Uterus (tissue), 4 donors: ENCODE measurements at places on chromosomes 7 and 10. TPM values are rescaled to one million over a fixed set of nuclear protein-coding genes. Genes with fewer than 3 reads are reported as not detected.

DNA sequence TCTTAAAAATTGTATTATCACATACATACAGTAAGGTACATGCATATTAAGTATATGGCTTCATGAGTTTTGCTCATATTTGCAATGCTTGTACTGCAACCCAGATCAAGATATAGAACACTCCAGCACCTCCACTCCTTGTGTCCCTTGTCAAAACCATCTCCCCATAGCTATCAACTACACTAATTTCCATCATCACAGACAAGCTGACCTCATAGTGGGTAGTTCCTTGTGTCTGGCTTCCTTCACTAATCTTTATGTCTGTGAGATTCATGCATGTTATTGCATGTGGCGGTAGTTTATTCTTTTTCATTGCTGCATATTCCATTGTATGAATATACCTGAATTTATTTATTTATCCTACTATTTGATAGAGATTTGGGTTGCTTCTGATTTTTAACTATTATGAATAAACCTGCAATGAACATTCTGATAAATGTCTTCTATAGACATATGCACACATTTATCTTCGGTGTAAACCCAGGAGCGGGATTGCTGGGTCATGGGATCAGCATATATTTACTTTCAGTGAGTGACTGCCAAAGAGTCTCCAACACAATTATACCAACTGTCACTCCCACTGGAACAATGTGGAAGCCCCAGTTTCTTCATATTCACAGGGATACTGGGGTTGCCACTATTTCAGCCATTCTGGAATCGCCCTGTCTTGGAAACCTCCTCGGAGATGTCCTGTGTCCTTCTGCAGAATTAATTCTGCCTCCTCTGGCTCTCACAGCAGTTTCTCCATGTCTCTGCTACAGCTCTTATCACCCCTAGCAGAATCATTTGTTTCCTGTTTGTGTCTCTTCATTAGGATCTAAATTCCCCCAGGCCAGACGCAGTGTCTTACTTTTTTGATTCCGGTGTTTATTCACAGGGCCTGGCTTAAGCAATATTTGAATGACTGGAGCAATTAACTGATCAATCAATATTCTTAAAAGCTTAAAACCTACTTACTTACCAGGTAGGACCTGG is 14.7 kb upstream of the ADAM12 start:
- DNase-seq: no peak

GRCh38 chr10:104690959-104691358 is 49.9 kb downstream of the SORCS3 start:
- no peak for DNase-seq

- no peak for DNase-seq
Observed at GRCh38 chr7:44395067-44395466, 69.7 kb upstream of the CAMK2B start.

DNA sequence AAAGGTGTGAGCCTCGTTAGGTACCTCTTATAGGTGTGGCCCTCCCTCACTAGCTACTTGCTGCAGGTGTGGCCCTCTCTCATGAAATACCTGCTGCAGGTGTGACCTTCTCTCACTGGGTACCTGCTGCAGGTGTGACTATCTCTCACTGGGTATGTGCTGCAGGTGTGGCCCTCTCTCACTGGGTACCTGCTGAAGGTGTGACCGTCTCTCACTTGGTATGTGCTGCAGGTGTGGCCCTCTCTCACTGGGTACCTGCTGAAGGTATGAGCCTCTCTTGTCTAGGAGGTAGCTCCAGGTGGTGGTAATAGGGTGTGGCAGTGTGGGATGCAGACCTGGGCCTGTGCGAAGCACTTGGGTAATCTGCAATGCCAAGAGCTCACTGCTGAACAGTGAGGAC is 170.7 kb upstream of the PLPP4 start:
- DNase-seq: no peak

- DNase-seq: no peak
Observed at GRCh38 chr10:43145311-43145710, 7.1 kb downstream of the CSGALNACT2 start.

GRCh38 chr10:61153771-61154170 is 209.8 kb upstream of the RHOBTB1 start:
- no peak for DNase-seq

- no peak for DNase-seq
Observed at GRCh38 chr10:89076120-89076519, 85.5 kb downstream of the FAS start.

- DNase-seq: peak; percentile 58
Observed at GRCh38 chr10:29795850-29796249, 161.1 kb upstream of the SVIL start.

- peak; percentile 20 for DNase-seq
Observed at GRCh38 chr7:27144781-27145164, 1.3 kb upstream of the HOXA5 start.

DNA sequence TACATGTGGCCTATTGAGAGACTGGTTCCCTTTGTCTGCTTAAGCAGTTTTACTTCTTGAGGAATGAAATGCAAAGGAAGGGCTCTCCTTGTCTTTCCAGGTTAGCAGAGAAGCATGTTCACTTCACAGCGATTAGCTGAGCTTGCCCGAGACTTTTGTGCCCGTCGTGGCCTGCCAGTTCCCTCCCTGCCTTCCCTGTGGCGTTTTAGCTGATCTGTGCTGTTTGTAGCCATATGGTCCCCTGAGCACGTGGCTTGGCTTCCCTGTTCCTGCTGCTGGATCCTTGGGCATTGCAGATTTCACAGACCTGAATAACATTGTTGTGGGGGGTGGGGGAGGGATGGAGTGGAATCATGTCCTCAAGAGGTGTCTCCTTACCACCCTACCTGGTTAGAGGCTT is 61.8 kb downstream of the SND1 start:
- DNase-seq: no peak

GRCh38 chr7:101243646-101244374 is 1.1 kb downstream of the FIS1 start:
- no peak for DNase-seq

- DNase-seq: no peak
Observed at GRCh38 chr7:24926623-24927524, 53.1 kb downstream of the OSBPL3 start.

DNA sequence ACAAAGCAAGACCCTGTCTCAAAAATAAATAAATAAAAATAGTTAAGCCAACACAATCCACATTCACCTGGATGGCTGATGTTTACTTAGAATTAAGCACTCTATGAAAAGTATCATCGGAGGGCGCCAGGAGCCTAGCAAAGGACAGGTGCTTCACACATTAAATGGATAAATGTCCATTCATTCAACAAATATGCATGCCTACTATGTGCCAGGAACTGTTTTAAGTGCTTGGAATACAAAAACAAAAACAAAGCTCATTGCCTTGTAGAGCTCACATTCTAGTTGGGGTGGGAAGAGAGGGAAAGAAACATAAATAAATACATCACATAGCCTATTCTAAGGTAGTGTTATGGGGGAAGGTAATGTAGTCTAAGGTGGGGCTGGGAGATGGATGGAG is 4.1 kb downstream of the BAIAP2L1 start:
- DNase-seq: no peak

GRCh38 chr10:102468683-102469082 is 17.3 kb upstream of the C10orf95 start:
- no peak for DNase-seq

DNA sequence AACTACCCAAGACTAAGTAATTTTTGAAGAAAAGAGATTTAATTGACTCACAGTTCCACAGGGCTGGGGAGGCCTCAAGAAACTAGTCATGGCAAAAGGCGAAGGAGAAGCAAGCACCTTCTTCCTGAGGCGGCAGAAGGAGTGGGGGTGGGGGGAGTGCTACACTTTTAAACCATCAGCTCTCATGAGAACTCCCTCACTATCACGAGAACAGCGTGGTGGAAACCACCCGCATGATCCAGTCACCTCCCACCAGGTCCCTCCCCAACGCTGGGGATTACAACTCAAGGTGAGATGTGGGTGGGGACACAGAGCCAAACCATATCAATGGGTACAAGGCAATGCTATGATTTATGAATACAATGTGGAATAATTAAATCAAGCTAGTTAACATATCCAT is 241.9 kb downstream of the PTPRN2 start:
- no peak for DNase-seq

GRCh38 chr10:131586958-131587357 is 275.4 kb upstream of the TCERG1L start:
- DNase-seq: no peak

GRCh38 chr10:31479752-31480151 is 160.7 kb downstream of the ZEB1 start:
- DNase-seq: no peak

DNA sequence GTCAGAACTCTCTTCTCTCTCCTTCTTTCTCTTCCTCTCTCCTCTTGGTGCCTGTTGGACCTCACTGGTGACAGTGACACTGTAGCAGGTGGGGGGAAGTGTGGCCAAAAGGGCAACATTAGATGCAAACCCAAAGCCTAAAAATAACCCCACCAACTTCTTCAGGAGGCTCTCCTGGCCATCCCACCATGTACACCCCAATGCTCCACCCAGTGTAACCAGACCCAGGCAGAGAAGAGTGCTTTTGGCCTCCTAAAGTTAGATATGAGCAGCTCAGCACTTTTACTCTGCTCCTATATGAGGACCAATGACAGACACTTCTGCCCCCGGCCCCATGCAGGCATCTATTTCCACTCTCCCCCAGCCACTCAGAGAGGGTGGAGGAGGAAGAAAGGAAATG is 5.5 kb downstream of the MYOZ1 start:
- no peak for DNase-seq

DNA sequence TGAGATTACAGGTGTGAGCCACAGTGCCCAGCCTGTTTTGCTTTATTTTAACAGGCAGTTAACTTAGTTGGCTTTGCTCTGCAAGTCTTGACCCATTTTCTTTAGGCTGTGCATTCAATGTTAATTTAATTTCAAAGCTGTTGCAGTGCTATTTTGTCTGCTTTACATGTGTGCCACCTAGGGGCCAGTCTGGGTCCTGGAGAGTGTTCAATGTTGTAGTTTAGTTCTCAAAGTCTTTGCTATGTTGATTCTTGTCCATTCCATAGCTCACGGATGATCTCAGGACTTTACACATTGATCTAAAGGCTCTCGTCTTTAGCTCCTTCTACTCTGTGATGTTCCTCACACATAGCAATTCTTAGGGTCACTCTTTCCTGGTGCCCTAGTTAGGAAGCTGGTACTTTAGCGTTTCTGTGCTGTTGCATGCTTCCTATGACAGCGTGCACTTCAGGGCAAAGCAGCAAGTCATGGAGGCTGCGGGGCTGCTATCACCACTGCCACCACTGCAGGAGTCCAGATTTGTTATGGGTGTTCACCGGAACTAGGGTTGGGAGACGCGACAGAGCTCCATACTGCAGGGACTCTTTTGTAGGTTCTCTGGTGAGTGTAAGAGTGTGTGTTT is 16.4 kb upstream of the ABCA13 start:
- no peak for DNase-seq

Gene TMEM270
- 1.1 TPM for total RNA-seq

Gene AMZ1
- total RNA-seq: 0.35 TPM

Gene MICALL2
- total RNA-seq: 18.4 TPM

Gene PNLIPRP3
- total RNA-seq: not detected

Gene AKR1C8
- total RNA-seq: not detected

Gene SAMD9L
- 14.8 TPM for total RNA-seq

Gene SPDYE1
- total RNA-seq: not detected

Gene ADARB2
- not detected for total RNA-seq

Gene GPR37
- 11.0 TPM for total RNA-seq

Gene CREB5
- 24.4 TPM for total RNA-seq

Gene H2BK1
- not detected for total RNA-seq

Gene CALHM2
- total RNA-seq: 29.7 TPM
